Heart right ventricle (tissue), 16 donors: ENCODE measurements at places on chromosomes 11 and 22.

DNA sequence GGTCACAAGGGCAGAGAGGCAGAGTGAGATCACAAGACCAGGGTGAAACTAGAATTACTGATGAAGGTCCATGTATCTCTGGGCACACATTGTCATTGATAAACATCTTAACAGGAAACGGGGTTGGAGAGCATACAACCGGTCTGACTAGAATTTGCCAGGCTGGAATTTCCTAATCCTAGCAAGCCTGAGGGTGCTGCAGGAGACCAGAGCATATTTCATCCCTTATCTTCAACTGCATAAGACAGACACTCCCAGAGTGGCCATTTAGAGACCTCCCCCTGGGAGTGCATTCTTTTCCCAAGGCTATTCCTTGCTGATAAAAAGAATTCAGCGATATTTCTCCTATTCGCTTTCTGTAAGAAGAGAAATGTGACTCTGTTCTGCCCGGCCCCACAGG lies 84.6 kb upstream of the IZUMO1R start:
- DNase-seq = no peak

- no peak for DNase-seq
Measured at GRCh38 chr11:79025622-79026021, 415.2 kb downstream of the TENM4 start.

GRCh38 chr11:132980670-132981069 lies 551.6 kb downstream of the OPCML start:
- DNase-seq = no peak

- DNase-seq = no peak
Measured at GRCh38 chr11:38221295-38221694, 1623.3 kb upstream of the RAG2 start.

- no peak for DNase-seq
Measured at GRCh38 chr11:71163371-71163770, 89.0 kb downstream of the SHANK2 start.

DNA sequence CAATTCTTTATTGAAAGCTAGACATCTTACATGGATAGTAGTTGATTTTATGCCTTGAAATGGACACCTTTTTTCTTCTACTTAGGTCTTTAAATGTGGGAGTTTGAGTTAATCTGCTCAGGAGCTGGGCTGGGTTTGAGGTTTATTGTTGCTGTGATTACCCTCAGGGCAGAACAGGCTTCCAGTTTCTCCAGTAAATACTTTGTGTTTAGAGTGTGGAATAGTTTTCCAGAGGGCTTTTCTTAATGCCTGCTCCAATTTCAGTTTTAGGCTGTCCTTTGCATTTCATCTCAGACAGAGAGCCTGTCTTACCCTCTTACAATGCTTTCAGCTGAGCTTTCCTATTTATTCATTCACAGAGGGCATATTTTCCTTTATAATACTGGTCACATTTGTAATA lies 69.9 kb upstream of the ADORA2A start:
- DNase-seq = no peak

DNA sequence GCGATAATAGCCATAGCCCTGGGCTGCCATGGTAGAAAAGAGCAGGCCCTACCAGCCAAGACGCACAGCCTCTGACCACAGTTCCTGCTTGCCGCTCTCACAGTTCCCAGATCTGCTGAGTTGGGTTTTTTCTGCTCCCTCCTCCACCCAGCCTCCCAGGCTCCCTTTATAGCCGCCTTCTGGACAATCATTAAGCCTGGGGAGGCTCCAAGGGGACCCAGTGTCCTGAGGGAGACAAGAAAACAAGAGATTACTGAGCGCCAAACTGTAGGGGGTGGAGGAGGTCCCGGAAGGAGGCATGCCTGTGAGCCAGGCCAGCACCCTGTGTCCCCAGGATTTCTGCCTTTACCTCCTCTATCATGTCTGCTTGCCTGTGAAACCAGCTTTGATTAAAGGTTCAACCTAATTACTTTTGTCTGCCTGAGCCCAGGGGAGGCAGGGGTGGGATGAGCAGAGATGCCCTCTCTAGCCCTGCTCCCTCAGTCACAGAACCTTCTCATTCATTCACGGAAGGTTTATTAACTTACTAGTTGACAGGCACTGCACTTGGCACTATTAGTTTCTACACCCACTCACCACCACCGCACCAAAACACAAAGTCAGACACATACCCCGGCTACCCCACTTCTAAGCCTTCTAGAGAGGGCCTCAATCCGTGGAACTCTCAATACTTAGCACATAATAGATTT lies 1.2 kb downstream of the SLC37A4 start:
- DNase-seq = no peak

- DNase-seq = peak; percentile 49
Measured at GRCh38 chr22:28074526-28074925, 155.5 kb upstream of the PITPNB start.

DNA sequence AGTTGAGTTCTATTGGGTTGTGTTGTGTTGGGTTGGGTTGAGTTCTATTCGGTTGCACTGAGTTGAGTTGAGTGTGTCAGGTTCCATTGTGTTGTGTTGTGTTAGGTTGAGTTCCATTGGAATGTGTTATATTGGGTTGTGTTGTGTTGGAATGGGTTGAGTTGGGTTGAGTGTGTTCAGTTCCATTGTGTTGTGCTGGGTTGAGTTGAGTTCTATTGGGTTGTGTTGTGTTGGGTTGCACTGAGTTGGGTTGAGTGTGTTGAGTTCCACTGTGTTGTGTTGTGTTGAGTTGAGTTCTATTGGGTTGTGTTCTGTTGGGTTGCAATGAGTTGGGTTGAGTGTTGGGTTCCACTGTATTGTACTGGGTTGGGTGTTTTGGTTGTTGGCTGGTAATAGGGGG lies 35.5 kb downstream of the ALX4 start:
- no peak for DNase-seq

DNA sequence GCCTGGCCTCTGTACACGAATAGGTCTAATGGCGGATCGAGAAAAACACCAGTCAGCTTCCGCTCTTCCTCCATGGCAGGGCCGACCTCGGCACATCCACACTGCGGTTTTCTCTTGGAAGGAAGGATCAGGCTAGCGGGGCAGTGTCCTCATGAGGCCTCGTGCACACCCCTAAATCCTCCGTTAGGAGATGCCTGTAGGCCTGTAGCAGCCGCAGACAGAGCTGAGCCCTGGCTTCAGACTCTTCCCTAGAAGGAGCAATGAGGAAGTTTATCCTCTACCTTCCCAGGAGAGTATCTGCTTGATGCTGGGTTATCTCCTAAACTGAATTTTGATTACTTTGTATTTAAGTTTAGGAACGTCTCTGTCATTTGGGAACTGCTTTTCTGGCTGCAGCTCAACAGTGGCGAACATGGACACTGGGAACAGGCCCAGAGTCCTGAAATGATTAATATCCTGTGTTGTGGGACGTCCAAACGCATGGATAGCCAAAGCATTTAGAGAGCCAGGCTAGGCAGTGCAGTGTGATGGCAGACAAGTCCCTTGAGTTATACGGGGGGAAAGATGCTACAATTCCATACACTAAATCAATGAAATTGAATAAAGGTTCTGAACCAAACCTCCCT lies 16.5 kb upstream of the BMAL1 start:
- peak; percentile 21 for DNase-seq

GRCh38 chr11:112949781-112950575 lies 11.2 kb upstream of the NCAM1 start:
- DNase-seq = peak; percentile 53

- DNase-seq = no peak
Measured at GRCh38 chr11:48063424-48063978, 83.1 kb downstream of the PTPRJ start.

DNA sequence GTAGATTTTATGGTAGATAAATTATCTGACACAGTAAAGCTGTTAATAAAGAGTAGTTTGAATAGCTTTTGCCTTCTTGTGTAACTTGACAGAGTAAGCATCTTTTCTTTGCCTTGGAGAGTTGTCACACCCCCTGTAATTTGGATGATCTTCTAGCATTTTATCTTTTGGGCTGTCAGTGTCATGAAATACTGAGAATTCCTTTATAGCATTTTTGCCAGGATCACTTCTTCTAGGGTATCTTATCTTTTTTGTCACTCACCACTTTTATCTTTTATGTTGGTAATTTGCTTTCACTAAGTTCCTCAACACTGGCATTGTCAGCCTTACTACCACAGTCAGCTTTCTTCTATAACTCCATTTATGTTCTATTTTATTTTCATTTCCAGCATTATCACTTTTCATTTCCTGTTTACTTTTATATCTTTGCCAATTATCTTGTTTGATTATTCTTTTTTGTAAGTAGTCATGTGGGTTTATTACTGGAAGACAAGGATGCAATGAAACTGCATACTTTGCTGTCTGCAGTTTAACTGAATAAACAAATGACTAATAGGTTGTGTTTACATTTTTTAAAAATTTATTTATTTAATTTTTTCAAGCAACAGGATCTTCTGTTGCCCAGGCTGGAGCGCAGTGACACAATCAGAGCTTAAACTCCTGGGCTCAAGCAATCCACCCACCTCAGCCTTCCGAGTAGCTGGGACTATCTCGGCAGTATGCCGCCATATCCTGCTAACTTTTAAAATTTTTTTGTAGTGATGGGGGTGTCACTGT lies 28.1 kb upstream of the ACAT1 start:
- no peak for DNase-seq

DNA sequence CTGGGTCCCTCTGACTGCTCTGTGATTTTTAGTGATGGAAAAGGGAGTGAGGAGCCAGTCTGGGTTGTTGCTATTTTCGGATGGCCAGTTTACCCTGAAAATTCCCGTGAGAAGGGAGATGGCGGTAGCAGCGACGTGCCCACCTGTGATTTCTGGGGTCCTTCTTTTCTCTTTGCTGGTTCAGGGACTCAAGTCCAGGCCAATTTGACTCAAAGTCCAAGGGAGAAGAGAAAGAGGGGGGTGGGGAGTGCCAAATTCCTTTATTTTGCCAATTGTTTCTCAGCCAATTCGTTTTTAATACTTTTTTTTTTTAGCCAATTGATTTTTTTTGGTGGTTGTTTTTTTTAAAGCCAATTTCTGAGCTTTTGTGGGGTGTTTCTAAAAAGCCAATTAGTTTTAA lies 6.9 kb downstream of the IGF2 start:
- DNase-seq = no peak

GRCh38 chr22:48235744-48236143 lies 1473.3 kb downstream of the TBC1D22A start:
- no peak for DNase-seq

GRCh38 chr11:110710628-110711381 lies 1.4 kb downstream of the ARHGAP20 start:
- peak; percentile 22 for DNase-seq

GRCh38 chr11:73225001-73225686 lies 7.1 kb downstream of the P2RY2 start:
- no peak for DNase-seq

GRCh38 chr22:48276994-48277867 lies 1514.8 kb downstream of the TBC1D22A start:
- DNase-seq = no peak

DNA sequence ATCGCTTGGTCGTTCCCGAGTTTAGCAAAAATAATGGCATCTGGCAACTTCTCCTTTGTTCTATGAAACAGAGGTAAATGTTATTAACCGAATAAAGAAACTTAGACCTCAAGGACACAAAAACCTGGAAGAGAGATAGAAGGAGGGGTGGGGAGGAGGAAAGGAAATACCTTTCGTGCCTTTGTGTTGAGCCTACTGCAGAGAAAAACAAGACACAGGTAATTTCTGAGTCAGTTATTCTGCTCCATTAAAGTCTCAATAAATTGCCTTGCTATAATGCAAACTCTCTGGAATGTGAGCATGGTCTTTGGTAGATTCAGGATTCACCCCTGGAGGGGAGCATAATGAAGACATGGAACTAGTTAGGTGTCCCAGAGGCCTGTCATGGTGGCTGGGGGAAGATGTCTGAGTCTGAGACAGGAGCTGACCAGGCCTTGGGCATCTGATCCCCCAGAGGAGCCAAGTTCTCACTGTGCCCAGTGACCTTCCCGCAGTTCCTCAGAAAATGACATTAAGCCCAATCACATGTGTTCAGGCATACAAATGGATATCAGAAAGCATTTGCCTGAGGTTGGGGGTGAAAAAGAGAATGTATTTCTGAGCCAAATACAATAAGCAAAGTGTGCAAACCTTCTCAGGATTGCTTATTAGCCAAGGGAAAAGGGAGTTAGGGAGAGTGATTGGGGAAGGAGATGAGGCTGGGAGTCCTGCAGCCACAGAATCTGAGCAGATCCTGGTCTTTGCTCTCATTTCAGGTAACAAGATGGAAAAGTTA lies 72.6 kb upstream of the CADM1 start:
- no peak for DNase-seq

DNA sequence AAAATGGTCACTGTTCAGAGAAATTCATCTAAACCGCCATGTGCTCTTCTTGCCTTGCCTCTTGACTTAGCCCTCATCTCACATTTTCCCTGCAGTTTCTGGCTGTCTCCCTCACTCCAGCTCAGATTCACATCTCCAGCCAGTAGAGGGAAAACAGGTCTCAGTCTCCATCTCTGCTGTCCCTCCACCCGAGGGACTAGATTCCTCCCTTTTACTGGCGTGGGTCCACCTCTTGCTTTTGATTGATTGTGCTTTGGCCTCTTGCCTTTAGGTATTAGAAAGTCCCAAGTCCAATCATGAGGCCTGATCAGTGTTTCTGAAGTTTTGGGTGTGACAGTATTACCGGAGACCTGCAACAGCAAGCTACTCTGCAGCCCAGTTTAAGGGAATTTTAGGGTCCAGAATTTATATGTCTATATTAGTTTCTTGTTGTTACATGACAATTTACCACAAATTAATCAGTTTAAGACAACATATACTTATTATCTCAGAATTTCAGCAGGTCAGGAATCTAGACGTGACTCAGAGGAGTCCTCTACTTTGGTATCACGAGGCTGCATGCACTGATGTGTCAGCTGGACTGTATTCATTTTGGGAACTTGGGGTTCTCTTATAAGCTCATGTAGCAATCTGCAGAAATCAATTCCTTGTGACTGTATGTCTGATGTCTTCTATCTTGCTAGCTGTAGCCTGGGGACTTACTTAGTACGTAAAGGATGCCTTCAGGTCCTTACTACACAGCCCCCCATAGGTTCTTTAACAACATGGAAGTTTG lies 805.2 kb upstream of the CCDC90B start:
- no peak for DNase-seq

GRCh38 chr11:33444835-33445594 lies 187.8 kb downstream of the HIPK3 start:
- no peak for DNase-seq

DNA sequence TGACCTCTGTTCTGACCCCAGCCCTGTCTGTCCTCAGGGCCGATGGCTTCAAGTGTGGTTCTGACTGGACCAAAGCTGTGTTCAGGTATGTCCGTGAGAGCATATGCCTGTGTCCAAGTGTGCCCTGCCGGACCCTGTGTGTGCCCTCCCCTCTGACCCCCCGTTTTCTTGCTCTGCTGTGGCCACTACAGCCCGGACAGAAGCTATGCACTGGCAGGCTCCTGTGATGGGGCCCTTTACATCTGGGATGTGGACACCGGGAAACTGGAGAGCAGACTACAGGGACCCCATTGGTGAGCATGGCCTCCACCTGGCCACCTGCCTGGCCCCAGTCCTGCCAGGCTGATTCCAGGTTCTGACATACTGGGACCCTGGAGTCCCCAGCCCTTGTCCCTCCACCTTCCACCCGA lies 14.5 kb downstream of the ATG16L2 start:
- no peak for DNase-seq

- DNase-seq = no peak
Measured at GRCh38 chr11:32706985-32707741, 87.3 kb downstream of the CCDC73 start.
